GM23338 (cell line): ENCODE measurements at places on chromosomes 3 and 15.

GRCh38 chr3:43854916-43855315 is 164.2 kb downstream of the ABHD5 start:
- DNase-seq: no peak
- H3K4me3 ChIP-seq: no peak overlapping the region
- no peaks in the 10 kb centered on the region for H3K27me3 ChIP-seq
- no peaks in the 10 kb centered on the region for H3K36me3 ChIP-seq
- H3K4me1 ChIP-seq: peaks cover 13% of the 10 kb centered on the region
- H3K27ac ChIP-seq: no peak overlapping the region

GRCh38 chr3:45181496-45181895 is 35.3 kb upstream of the CDCP1 start:
- H3K27ac ChIP-seq: no peak overlapping the region
- H3K4me1 ChIP-seq: peaks cover 15% of the 10 kb centered on the region; the same call in 1 of the 2 replicates
- no peaks in the 10 kb centered on the region for H3K36me3 ChIP-seq
- no peak for DNase-seq
- H3K27me3 ChIP-seq: no peaks in the 10 kb centered on the region

DNA sequence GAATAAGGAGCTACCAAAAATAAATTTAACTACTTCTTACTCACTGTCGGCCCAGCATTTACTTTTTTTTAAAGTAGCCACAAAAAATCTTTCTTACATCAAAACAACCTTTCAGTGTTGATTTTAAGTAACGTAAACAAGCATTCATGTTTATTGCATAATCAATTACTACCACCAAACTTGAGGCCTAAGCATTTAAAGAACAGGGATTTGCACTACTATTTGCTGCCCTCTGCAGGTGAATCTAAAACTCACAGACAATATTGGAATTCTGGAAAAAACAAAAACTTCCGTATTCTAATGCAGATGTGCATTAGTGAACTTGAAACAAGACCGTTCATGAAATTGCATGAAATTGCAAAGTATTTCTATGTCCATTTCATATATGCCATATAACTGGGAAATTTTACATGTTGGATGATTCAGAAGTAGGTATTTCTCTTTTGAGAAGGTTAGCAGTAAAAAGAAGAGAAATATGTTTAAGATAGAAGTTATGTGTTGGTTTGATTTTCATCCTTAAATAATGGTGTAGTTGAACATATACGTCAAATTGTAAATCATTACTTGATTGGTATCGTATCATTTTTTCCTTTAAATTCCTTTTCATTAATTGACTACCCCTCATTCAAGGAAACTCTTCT is 55.6 kb downstream of the CGGBP1 start:
- peak; percentile 76 for DNase-seq
- H3K27me3 ChIP-seq: no peaks in the 10 kb centered on the region
- H3K27ac ChIP-seq: no peak overlapping the region

GRCh38 chr3:195048059-195048905 is 222.7 kb downstream of the XXYLT1 start:
- no peak overlapping the region for H3K27ac ChIP-seq
- no peaks in the 10 kb centered on the region for H3K36me3 ChIP-seq
- no peak overlapping the region for H3K4me3 ChIP-seq
- H3K27me3 ChIP-seq: no peaks in the 10 kb centered on the region
- H3K4me1 ChIP-seq: no peaks in the 10 kb centered on the region
- DNase-seq: no peak

- no peaks in the 10 kb centered on the region for H3K4me1 ChIP-seq
- no peak overlapping the region for H3K27ac ChIP-seq
- H3K27me3 ChIP-seq: no peaks in the 10 kb centered on the region
- no peak overlapping the region for H3K4me3 ChIP-seq
- DNase-seq: peak; percentile 64
Measured at GRCh38 chr3:25532431-25533162, 104.5 kb downstream of the RARB start.
